Activated gamma-delta T cell treated with anti-CD3 and anti-CD28 coated beads, Interleukin-2, amount 50 U/mL, for 16 hours (primary cell): ENCODE measurements at places on chromosomes 4 and X.

GRCh38 chr4:47050761-47051725 is 19.7 kb downstream of the GABRB1 start:
- no peak for DNase-seq

GRCh38 chr4:104465201-104465600 is 29.5 kb downstream of the CXXC4 start:
- DNase-seq = no peak

GRCh38 chr4:140059159-140059558 is 94.8 kb downstream of the MAML3 start:
- DNase-seq = no peak

DNA sequence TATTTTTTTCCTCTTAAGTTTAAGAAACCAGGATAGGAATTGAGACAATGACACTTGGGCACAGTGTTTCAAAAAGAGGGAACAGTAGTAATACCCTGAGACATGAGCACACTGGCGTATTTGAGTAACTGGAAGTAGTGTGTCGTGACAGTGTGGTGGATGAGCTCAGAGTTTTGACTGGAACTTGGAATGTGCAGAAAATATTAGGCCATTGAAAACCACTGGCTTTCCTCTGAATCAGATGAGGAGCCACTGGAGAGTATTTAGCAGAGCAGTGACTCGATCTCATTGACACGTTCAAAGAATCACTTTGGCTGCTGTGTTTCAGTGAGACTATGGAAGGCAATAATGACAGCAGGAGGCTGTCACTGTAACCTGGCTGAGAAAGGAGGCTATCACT is 1531.2 kb downstream of the STIM2 start:
- no peak for DNase-seq

DNA sequence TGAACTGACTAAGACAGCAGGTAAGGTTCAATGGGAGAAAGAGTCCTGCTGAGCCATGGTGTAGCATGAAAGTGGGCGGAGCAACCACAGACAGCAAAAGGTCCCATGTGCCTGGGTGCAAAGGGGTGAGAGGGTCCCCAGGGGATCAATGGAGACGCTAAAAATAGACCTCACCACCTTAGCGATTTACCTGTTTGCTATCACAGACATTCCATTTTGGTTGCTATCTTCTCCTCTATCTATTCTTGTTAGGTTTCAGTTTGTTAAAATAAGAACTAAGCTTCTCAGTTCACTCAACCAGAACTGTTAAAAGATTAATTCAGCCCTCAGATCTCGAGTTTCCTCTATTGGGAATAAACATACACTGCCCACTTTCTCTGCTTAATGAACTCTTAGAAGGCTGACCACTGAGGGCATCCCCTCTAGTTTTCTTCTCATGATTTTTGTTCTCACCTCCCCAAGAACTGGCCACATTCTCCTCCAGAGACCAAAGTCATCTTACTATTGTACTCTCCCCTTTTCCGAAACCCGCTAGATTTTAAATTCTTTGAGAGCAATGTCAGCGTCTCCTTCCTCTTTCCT is 136.7 kb downstream of the PARM1 start:
- no peak for DNase-seq

GRCh38 chr4:102807345-102807744 is 20.0 kb downstream of the UBE2D3 start:
- DNase-seq = no peak

DNA sequence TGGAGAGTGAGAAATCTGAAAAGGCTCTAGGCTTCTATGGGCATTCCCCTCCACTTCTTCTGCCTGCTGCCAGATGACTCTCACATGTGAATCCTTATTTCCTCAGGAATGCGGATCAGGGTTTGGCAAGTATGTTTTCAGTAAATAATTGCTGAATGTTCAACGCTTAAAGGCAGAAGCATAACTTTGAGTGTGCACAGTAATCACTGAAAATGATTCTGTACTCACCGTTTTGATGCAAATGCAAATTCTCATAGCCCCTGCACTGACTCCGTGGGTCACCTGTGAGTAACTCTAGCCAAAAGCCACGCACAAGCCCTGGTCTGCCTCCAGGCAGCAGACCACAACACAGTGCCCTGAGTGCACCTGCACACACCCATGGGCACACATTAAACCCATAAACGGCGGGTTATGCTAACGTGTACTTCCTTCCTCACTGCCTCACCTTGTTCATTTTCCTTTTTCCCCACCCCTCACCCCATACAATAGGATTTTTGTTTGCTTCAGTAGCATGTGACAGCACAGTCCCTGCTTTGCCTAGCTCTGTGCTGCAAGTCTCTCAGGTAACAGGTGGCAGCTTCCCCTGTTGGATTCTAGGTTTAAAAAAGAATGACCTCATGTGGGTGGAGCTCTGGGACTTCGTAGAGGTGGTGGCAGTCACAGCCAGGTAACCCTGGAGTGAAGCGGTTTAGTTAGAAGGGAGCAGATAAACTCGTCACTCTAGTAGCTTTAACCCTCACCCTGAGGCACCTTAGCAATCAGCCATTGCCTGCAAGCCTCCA is at the start of gene ARHGEF38:
ARHGEF38 (plus strand) TSS at position 656 of the 782 bp plus-strand sequence. CDS start 146 bp downstream, outside the sequence.
- DNase-seq = no peak

- DNase-seq = no peak
These were observed 73.1 kb upstream of the EPGN start for GRCh38 chr4:74235135-74235534.

- no peak for DNase-seq
These were observed 4.6 kb downstream of the PNMA5 start for GRCh38 chrX:152989292-152989658.

- DNase-seq = no peak
These were observed 16.1 kb downstream of the CLCN4 start for GRCh38 chrX:10172877-10173276.

DNA sequence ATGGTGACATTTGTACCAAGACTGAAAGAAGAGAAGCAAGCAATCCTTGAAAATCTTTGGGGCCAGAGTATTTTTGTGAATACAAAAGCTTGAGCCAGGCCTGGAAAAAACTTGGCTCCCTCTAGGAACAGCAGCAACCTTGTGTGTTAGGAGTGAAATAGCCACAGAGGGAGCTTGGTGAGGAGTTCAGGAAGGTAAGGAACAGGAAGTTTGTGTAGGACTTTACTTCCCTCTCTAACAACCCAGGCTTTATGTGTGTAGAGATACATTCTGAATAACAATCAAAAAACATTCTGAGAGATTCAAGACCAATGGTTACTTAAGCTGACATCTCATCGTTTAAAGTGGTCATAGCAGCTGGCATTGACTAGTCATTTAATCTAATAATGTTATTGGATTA is 668.5 kb downstream of the PCDH18 start:
- DNase-seq = no peak

- DNase-seq = no peak
These were observed 32.8 kb downstream of the TSC22D3 start for GRCh38 chrX:107742700-107743191.

- DNase-seq = no peak
These were observed 277.9 kb downstream of the ADGRA3 start for GRCh38 chr4:22237846-22238494.

GRCh38 chr4:154084864-154085263 is 296.0 kb upstream of the SFRP2 start:
- no peak for DNase-seq

DNA sequence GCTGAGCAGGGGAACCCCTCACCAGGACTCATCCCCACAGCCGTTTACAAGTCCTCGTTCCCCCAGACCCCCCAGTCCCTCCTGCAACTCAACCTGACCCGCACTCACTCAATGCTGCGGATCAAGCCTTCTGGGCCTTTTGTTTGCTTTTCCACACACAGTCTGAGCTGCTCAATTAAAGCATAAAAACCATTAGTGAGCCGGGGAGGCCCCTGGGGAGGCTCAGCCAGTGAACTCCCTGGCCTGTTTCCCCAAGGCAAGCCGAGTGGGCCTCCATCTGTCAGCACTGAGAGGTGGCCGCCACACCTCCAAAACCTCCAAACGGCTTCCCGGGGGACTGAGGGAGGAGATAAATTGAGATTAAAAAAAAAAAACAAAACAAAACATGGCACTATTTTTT is 158.5 kb downstream of the SHOX start:
- DNase-seq = no peak

DNA sequence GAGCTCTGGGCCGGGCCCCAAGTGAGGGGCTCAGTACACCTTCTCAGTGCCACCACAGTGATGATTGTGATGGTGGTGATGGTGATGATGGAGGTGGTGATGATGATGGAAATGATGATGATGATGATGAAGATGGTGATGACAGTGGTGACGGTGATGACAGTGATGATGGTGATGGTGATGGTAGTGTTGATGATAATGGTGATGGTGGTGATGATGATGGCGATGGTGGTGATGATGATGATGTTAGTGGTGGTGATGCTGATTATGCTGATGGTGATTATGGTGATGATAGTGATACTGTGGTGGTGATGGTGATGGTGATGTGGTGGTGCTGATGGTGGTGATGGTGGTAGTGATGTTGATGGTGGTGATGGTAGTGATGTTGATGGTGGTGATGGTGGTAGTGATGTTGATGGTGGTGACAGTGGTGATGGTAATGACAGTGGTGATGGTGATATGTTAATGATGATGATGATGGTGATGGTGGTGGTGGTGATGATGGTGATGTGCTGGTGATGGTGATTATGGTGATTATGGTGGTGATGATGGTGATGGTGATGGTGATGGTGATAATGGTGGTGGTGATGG is 29.9 kb downstream of the HMX1 start:
- no peak for DNase-seq

GRCh38 chrX:41541386-41541785 is 94.2 kb downstream of the NYX start:
- no peak for DNase-seq

DNA sequence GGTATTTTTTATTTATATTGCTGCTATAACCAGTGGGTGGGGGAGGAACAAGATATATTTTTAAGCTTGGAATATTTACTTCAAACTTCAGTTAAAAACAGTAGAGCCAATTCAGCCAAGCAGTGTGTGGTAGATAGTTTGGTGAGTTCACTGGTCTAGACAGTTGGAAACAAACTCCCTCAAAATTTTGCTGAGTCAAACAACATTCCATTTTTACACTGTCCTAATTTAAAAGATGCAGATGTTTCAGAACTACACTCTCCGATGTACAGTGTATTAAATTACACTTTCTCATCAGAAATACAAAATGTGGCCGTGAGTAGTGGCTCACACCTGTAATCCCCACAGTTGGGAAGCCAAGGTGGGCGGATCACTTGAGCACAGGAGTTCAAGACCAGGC is 23.3 kb downstream of the PRKX start:
- no peak for DNase-seq

DNA sequence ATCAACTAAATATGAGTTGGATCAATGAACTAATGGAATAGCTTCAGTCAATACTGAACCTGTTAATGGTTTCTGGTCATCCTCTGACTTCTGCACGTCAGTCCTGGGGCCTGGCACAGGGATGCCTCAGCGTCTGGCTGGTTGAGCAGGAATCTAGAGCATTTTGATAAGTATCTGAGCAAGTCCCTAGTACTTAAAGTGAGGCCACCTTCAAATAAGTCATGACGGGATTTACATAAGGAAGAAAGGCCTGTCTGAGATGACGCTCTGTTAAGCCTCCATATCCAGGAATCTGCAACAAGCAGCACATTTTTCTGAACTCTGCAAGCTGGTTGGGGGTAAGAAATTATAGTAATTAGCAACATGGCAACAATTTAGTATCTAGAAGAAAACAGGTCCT is 83.2 kb upstream of the TBC1D9 start:
- DNase-seq = no peak

DNA sequence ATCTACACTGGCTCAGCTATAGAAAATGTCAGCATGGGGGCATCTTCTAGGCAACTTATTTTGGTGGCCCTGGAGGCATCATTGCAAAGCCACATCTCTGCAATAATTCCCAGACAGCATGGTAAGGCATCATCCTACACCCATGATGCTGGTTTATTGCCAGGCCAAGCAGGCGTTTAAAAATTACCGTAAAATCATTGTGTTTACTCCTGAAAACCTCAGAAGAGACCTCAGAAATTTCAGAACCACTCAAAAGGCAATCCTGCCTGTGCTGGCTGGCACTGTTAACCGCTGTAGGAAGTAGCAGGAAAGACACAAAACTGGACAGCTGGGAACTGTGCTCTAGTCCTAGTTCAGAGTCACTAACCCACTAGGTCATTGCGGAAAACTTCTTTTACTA is 63.2 kb downstream of the MID1 start:
- DNase-seq = no peak

GRCh38 chrX:129599499-129599898 is 55.3 kb downstream of the APLN start:
- DNase-seq = no peak

- no peak for DNase-seq
These were observed 108.1 kb upstream of the PAQR3 start for GRCh38 chr4:79047316-79047715.

- no peak for DNase-seq
These were observed 114.3 kb downstream of the AMELX start for GRCh38 chrX:11407331-11408108.

DNA sequence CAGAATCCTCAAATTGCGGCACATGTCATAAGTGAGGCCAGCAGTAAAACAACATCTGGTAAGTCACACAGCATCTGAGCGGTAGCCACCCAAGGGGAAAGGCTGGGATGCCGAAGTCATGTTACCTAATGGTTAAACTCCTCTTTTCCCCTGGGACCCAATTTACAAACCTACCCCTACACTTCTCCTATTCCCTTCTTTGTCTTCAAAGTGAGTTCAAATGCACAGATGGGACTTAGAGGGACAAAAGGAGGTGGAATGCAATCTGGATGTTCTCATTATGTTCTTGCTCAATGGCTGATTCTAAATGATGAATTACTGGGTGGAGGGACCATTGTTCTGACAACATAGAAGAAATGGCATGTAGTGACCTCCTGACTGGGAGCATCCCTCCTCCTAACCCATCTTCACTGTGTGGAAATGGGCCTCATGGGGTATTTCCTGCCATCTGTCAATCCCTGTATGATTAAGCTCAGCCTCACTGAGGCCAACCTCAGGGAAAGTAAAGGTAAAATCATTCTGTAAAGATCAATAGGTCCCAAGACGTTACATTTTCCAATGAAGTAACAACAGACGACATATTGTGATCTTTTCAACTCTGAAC is 8.5 kb downstream of the CD40LG start:
- no peak for DNase-seq

GRCh38 chrX:72255445-72255844 is 16.6 kb upstream of the ERCC6L start:
- DNase-seq = no peak

DNA sequence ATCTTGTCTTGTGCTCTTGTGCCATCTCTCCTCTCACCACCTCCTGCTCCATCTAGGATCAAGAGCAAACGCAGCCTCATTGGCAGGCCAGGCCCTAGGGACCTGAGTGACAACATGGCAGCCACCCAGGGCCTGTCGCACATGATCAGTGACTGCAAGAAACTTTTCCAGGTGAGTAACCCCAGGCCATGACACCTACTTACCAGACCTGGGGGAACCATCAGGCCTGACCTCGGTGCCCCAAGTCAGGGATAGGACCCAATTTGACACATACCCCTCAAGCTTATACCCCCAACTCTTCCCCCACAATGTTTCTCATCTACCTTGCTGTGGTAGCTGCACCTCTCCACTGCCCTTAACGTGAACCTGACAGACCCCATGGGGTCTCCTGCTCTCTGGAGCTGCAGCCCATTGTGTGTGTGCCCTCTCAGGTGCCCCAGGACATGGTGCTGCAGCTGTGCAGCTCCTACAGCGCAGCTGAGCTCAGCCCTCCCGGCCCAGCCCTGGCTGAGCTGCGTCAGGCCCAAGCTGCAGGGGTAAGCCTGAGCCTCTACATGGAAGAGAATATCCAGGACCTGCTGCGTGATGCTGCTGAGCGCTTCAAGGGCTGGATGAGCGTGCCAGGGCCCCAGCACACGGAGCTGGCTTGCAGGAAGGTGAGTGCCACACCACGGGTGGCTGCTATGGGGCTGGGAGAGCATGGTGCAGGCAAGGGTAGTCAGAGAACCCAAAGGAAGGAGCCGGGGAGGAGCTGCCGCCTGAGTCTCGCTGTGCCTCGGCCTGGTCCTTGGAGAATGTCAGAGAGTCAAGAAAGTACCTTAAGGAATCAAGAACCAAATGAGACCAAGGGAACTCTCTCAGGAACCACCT is 74.8 kb downstream of the STARD8 start:
- no peak for DNase-seq
